ENCODE measurements at places on chromosomes 12 and 14. TPM values are rescaled to one million over a fixed set of nuclear protein-coding genes. Genes with fewer than 3 reads are reported as not detected.

The REM2 gene
- total RNA-seq = 0.46 TPM

The INF2 gene
- total RNA-seq = 135 TPM

The AMDHD1 gene
- 2.6 TPM for total RNA-seq

The OVCH1 gene
- total RNA-seq = not detected

The MYH6 gene
- not detected for total RNA-seq

The LUM gene
- 0.21 TPM for total RNA-seq

The RAP1B gene
- 185 TPM for total RNA-seq

The FOXN4 gene
- not detected for total RNA-seq

The TAS2R9 gene
- total RNA-seq = not detected

The CISTR gene
- not detected for total RNA-seq

The SPTB gene
- total RNA-seq = 1.1 TPM

The DIO2 gene
- 10.7 TPM for total RNA-seq

The CDCA3 gene
- total RNA-seq = 84.0 TPM

The CATSPERB gene
- not detected for total RNA-seq

The RNASE4 gene
- 6.1 TPM for total RNA-seq

The COCH gene
- total RNA-seq = 24.8 TPM

The RNF34 gene
- total RNA-seq = 37.0 TPM

The EML1 gene
- 43.3 TPM for total RNA-seq

The PTGER2 gene
- total RNA-seq = 1.3 TPM

The MUCL1 gene
- not detected for total RNA-seq

The MYO1H gene
- not detected for total RNA-seq
